ENCODE measurements at places on chromosomes 7 and 10. TPM values are rescaled to one million over a fixed set of nuclear protein-coding genes. Genes with fewer than 3 reads are reported as not detected.

DNA sequence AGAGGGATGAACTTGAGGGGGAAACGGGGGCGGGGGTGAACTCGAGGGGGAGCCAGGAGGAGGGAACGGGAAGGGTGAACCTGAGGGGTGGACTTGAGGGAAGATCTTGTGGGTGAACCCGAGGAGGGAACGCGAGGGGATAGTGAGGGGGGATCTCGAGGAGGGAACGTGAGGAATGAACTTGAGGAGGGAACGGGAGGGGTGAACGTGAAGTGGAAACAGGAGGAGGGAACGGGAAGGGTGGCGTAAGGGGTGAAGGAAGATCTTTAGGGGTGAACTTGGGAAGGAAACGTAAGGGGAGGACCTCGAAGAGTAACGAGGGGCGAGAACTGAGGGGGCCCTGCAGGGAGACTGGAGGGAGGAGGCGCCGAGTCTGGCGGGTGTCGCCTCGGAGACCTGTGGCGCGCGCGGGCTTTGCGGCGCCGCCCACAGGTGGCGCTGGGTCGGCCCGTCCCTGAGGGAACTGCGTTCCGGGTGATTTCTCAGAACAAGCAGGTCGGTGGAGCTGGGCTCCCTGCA is 651 bp downstream of the MYO3A start:
- no peak for DNase-seq

GRCh38 chr10:24664991-24665390 is 58.7 kb downstream of the ARHGAP21 start:
- DNase-seq, result no peak

DNA sequence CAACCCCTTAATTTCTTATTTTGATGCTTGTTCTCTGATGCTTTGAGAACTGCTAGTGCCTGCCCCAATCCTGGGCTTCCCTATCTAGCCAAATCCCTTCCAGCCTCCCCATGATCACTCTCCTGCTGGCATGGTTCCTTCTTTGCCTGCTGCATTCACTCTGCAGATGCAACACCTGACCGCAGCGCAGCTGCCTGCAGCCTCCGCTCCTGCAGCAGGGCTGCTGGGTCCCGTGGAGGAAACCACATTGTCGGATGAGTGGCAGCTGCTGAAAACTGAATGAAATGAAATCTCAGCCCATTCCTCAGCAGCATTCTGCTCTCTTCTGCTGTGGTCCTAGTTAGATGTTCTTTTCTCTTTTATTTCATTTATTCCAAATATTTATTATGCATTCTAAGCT is 320.3 kb downstream of the CCDC3 start:
- no peak for DNase-seq

DNA sequence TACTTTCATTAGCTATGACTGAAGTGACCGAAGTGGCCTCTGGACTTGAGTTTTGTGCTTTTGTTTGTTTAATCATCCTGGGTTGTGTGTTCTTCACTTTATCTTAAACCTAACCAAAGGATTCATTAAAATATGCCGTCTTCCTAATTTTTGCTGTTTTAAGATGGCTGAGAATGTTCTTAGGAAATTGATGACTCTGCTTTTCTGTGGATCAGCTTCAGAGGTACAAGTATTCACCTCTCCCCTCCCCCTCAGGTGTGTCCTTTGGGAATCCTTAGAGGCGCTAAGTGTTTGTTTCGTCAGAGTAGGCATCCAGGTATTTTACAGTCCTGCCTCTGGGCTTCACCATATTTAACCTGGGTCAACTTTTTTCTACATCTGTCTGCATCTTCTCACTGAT is 1.1 kb downstream of the CCDC126 start:
- DNase-seq, result no peak

Gene LIPJ
- total RNA-seq, result 0.26 TPM
